LHCN-M2 (cell line): ENCODE measurements at places on chromosomes 12 and 14. TPM values are rescaled to one million over a fixed set of nuclear protein-coding genes. Genes with fewer than 3 reads are reported as not detected.

Gene NFKBIA
- total RNA-seq, result 74.7 and 104 TPM in 2 replicates

Gene SERPINA9
- 0.32 TPM in 1 of 2 replicates, not detected in the other for total RNA-seq

Gene TAS2R7
- 0.32 TPM in 1 of 2 replicates, not detected in the other for total RNA-seq

Gene SLC4A8
- 2.7 and 3.1 TPM in 2 replicates for total RNA-seq

Gene NPAS3
- total RNA-seq, result not detected in 2 replicates

Gene KRT82
- not detected in 2 replicates for total RNA-seq

Gene ASCL1
- total RNA-seq, result not detected in 2 replicates

Gene KLRF1
- not detected in 2 replicates for total RNA-seq

Gene GARIN6
- not detected in 2 replicates for total RNA-seq
